OCI-LY7 (cell line): ENCODE measurements at places on chromosomes 3 and 15.

GRCh38 chr3:184525337-184526087, 36.1 kb upstream of the EPHB3 start:
- no peak for DNase-seq

GRCh38 chr3:98521897-98522543, 682 bp downstream of the CLDND1 start:
- peak; percentile 55 for DNase-seq

- DNase-seq, result no peak
Observed at GRCh38 chr15:91075739-91076138, 24.3 kb upstream of the SV2B start.

DNA sequence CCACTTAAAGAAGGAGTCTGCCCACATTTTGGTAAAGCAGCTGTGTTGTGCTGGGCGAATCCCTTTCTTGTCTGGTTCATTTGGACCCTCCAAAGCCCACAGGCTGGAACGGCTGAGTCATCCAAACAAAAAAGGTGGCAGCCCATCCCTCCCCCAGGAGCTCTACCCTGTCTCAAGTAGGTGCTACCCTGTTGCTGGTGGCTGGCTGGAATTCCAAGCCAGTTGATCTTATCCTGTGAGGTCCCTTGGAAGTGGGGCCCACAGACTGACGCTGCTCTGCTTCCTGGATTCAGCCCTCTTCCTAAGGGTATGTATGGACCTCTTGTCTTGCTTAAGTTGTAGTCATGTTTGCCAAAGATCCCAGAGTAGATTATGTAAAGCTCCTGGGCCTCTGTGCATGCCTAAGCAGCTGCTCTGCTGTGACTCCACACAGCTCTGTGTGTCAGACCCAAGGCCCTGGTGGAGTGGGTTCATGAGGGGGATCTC, 44.5 kb downstream of the CCR1 start:
- DNase-seq, result no peak

DNA sequence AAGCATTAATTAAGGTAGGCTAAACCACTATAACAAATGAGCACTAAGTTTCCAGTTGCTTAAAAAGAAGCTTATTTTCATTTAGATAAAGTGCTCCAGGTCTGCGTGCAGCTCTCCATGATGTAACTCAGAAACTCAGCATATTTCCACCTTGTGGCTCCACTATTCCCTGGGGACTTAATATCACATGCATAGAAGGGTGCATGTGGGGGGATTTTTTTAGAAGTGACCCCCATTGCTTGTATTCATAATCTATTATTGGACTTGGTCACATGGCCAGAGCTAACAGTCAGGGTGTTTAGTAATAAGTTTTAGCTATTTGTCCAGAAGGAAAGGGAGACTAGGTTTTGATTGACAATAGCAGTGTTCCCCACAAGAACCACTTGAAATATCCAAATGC, 86.8 kb downstream of the TMCO5A start:
- peak; percentile 19 for DNase-seq

DNA sequence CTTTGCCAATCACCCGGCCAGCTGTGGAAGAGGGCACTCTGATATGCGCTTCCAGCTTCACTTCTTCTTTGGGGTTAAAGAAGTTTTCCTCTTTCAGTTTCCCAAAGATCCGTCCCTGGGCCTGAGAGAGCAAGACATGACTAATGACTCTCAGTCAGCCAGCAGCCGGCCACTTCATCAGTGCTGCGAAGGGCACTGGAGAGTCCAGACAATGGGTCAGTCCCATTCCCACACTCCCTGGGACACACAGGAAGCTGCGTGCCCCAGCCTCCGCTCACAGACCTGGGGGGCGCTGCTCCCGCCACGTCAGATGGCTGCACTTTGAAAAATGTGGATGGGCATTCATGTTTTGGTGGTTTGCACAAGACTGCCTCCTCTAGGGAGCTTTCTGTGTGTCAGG, 63.3 kb downstream of the SENP2 start:
- no peak for DNase-seq

GRCh38 chr3:106440672-106441071, 571.9 kb upstream of the CBLB start:
- DNase-seq, result no peak

DNA sequence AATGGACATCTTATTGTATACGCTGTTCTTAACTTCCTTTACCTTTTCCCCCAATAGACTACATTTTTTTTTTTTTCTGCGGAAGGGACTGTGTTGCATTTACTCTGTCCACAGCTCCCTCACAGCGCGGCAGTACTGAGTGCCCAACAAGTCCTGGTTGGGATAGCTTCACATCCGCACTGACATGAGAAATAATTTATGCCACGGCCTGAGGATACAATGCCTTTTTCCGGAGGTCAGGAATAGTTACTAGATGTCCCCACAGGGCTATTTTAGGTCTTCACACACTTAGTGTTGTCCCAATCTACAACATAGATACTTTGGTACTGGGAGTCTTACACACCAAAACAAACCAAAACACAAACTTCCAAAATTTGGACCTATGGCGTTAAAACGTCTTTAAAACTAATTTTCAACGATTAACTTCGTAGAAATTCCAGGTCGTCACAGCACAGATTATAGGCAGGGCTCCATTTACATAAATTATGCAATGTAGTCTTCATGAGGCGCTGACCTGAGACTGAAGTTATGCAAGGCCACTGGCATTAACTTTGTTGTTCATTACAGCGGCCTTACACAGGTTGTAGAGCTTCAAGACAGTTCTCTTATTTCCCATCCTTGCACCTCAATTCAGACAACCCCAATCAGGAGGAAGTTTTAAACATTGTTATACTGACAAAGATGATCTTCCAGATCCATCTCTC, 989 bp upstream of the PPIB start:
- DNase-seq, result no peak
